A549 treated with dexamethasone at 1 μM for 4 hours (cell line): ENCODE measurements at places on chromosomes 5 and 9. TPM values are rescaled to one million over a fixed set of nuclear protein-coding genes. Genes with fewer than 3 reads are reported as not detected.

RIMOC1 gene
- 10.2 to 16.6 TPM (median 14.4 TPM) in 5 replicates for total RNA-seq

NDST1 gene
- 44.3 to 71.3 TPM (median 66.2 TPM) in 5 replicates for total RNA-seq

KCNV2 gene
- not detected in 5 replicates for total RNA-seq

GPR151 gene
- not detected in 5 replicates for total RNA-seq

CCL27 gene
- 0.13 TPM in 2 of 5 replicates, not detected in the others for total RNA-seq

CDKN2A gene
- not detected in 5 replicates for total RNA-seq
